ENCODE measurements at places on chromosomes 6 and 20.

DNA sequence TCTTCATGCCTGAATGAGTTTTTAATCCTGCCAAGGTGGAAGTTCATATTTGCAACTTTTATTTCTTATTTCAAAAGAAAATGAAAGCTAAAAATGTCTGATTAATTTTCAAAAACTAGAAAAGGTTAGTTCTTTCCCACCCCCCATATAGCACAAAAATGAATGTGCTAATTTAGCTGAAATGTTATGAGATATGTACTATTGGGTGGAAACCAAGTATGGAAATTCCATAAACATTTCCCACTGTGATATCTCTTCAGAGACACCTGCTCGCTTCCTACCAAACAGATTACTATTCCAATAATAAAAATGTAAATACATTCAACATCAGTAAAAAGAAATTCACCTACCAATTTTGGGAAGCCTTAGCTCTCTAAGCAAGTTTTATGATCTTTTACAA, 678.6 kb upstream of the ID4 start:
- DNase-seq, result no peak

GRCh38 chr6:112396221-112396620, 49.1 kb downstream of the RFPL4B start:
- DNase-seq, result no peak

GRCh38 chr6:87220997-87221396, 65.6 kb downstream of the ZNF292 start:
- no peak for DNase-seq

- DNase-seq, result no peak
Observed at GRCh38 chr6:157239148-157239547, 84.2 kb downstream of the TMEM242 start.

GRCh38 chr6:28171271-28171670, 29.6 kb downstream of the ZKSCAN8 start:
- DNase-seq, result no peak

GRCh38 chr20:36655004-36655403, 9.0 kb upstream of the SLA2 start:
- DNase-seq, result no peak

GRCh38 chr20:50580842-50581544, 70.8 kb downstream of the PTPN1 start:
- DNase-seq, result no peak

- no peak for DNase-seq
Observed at GRCh38 chr6:122494665-122495272, 23.2 kb upstream of the SERINC1 start.

- no peak for DNase-seq
Observed at GRCh38 chr6:42963855-42964605, 3.5 kb downstream of the GNMT start.

DNA sequence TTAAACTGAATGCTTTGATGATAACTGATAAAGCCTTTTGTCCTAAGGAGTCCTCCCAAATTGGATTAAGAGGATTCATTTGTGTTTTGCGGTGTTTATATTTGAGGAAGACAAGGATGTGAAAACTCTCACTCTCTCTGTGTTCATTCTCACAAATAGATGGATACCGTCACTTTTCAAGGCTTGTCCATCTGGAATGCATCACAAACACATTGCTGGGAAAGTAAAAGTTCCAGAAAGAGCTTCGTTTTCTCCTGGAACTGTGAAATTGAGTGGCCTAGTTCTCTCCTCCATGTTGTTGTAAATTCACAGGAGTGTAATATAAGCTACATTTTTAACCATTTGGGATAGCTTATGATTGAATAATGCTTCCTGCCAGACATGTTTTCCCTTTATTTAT, 581.6 kb upstream of the FLRT3 start:
- DNase-seq, result no peak
